ENCODE measurements at places on chromosomes 1 and 21. TPM values are rescaled to one million over a fixed set of nuclear protein-coding genes. Genes with fewer than 3 reads are reported as not detected.

- DNase-seq = no peak
Measured at GRCh38 chr1:7594002-7594713, 176.9 kb upstream of the VAMP3 start.

CELA2A gene
- not detected for total RNA-seq

ELF3 gene
- 0.22 TPM for total RNA-seq

DNA sequence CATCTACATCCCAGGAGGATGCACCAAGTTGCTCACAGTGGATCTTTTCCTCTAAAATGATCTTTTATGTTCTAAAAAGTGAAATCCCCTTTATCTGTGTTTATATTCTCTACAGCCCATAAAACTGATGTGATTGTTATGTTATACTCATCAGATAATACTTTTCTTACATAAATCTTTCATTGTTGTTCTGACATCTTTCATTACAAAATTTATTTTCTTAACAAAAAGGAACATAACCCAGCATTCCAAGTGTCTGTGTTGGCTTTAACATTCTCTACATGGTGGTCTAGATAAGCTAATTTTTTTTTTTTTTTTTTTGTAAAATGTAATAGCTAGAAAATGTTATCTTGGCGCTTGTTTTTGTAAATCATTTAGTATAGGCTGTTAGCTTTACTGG, 8.3 kb upstream of the CACYBP start:
- DNase-seq = no peak
